Motor neuron (in vitro differentiated cells): ENCODE measurements at places on chromosomes 5 and 9. TPM values are rescaled to one million over a fixed set of nuclear protein-coding genes. Genes with fewer than 3 reads are reported as not detected.

DNA sequence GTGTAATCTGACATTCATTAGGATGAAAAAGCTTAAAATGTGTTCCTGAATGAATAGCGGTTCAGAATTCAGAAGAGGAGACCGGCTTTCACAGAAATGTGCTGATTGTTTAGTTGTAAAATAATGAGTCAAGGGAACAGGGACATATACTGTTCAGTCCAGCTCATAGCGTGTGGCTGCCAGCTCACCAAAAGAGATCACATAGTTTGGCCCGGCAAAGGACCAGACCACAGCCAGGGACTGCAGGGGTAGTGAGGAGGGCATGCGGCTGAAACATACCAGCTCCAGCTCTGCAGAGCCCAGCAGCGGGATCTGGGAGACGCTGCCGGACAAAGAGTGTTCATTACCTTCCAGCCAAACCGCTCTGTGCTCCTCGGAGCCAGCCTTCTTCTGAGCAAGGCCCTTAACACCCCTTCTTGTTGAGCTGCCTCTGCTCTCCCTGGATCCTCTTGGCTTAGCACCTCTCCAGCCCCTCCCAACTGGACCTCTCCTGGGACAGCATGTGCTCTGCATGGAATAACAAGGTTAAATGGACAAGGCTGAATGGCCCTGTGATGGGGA is 116.8 kb upstream of the CNTLN start:
- ATAC-seq = peak; percentile 85

DNA sequence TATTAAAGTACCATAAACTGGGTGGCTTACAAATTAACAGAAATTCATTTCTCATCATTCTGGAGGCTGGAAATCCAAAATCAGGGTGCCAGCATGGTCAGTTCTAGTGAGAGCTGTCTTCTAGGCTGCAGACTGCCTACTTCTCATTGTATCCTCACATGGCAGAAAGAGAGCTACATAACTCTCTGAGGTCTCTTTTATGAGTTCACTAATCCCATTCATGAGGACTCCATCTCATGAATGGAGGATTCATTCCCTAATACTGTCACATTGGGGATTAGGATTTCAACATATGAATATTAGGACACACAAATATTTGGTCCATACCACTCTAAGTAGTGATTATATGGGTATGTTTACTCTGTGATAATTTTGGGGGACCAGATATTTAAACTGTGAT is 84.0 kb downstream of the ERP44 start:
- no peak for ATAC-seq

GRCh38 chr9:78893774-78894401 is 597.0 kb downstream of the PSAT1 start:
- no peak for ATAC-seq

- ATAC-seq = no peak
Measured at GRCh38 chr5:166594567-166594966, 1696.9 kb upstream of the WWC1 start.

DNA sequence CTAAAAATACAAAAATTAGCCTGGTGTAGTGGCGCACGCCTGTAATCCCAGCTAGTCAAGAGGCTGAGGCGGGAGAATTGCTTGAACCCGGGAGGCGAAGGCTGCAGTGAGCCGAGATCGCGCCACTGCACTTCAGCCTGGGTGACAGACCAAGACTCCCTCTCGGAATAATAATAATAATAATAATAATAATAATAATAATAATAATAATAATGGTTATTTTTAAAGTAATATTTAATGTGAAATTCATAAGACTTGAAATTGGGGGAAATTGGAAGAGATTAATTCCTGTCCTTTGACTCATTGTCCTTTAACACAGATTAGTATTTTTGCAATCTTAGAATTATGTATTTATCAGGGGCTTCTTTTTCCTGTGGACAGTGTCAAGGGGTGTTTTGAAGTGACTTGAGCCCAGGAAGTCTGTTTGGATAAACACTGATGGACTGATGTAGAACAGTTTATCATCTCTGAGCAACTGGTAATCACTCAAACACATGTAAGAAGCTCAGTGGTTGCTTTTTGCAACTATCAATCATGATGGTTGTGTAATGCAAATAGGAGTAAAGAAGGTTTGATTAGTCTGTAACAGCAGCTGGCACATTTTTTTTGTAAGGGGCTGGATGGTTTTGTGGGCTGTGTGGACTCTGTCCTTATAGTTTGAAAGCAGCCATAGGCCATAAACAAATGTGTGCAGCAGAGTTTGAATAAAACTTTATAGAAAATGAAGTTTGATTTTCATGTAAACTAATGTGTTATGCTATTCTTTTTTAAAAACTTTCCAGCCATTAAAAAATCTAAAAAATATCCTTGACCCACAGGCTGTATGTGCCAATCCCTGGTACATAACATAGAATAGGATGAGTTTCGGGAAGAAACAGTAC is 93.5 kb downstream of the F2RL2 start:
- ATAC-seq = no peak

GRCh38 chr9:131423171-131423581 is 29.3 kb downstream of the PRRC2B start:
- peak; percentile 87 for ATAC-seq

DNA sequence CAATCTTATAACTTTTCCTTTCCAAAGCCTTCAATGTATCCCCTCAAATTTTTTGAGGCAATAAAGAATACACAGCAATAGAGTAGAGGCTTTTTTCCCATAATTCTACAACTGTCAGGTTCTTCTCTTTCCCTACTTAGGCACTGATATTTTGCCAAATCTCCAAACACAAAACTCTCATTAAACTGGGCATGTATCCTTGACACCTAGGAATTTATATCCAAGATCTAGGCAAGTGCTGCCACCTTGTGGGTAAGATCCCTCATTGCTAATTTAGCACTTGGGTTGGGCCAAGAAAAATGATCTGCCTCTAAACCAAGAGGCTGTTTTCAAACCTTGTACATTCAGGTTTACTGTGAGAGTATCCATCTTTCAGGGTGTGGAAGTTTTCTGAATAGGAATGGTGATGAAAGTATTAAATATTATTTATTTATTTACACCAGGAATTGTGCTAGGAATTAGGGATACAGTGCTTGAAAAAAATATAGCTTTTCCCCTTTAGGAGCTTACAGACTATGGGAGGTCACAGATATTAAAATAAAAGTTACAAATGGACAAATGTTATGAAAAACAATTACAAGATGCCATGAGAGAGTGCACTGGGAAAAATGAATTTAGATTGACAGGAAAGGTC is 17.6 kb downstream of the TSTD2 start:
- ATAC-seq = no peak

GRCh38 chr9:124782661-124783574 is 6.0 kb downstream of the OLFML2A start:
- ATAC-seq = no peak

DNA sequence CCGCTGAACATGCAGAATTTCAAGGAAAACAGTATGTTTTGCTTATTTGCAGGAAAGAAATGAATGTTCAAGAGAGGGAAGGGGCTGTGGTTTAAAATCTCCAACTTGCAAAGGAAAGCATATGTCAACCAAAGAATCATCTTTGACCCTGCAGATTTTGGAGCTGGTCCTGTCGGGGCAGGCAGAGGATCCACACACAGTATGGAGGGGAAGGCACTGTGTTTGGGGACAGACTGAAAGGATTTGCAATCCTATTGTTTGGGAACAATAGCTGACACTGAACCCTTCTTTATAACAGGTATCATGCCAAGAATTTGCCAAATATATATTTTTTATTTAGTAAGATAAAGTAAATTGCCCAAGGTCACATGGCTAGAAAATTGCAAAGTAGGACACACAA is 121.4 kb upstream of the ZNF618 start:
- ATAC-seq = no peak

DNA sequence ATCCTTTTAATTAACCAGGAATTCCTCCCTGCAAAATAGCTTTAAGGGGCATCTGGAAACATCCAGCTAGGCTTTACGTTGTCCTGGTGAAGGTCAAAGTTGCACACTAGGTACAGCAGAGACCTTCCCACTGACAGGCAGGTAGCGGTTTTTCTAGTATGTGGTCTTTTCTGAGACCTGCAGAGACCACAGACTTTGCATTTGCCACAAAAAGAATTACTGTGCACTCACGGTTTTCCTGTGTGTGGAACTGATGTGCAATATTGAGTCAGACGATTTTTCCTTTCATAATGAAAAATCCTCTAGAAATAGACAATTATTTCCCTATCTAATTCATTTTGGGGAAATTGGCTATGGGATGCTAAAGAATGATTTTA is 417.0 kb upstream of the ADAMTSL1 start:
- no peak for ATAC-seq

DNA sequence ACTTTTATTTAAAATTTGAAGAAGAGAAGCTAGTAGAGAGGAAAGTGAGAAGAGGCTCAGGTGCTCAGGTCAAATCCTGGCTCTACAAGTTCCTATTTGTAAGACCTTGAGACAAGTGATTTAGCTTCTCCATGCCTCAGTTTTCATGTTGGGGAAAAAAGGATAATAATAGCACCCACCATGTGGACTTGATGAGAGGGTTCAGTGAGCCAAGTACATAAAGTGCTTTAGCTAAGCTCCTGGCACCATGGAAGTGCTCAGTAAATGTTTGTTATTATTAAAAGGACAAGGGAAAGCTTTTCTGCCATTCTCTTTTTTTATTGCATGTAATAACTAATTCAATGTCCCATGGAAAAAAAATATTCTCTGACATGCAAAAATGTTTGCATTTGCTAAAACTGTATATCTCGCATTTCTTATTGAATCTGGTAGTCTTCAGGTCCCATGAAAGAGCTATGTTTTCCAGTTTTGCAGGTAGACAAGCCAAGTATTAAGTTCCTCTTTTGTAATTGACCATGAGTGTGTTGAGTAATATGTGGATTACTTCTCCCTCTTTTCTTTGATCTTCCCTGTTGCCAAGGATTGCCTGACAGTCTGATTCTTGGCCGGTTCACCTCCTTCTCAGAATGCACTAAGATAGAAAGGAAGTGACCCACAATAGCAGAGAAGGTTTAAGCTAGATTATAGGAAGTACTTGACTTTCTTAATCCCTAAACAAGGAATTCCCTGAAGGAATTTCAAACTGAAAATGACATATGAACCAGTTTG is 45.6 kb upstream of the TRIM32 start:
- no peak for ATAC-seq

DNA sequence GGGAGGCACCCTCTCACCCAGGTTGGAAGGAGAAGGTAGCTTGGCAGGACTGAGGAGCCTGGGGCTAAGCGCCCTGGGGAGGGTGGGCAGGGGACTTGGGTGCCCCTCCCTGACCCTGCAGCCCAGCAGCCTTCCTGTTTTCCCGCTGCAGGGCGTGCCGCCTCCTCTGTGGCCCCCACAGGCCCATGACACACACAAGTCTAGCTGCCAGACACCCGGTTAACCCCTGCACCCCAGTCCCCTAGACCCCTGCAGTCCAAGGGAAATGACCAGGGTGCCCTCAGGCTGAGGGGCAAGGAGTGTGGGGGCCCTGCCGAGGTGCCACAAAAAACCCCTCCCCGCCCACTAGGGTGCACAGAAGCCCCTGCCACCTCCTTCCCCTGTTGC is 33.0 kb downstream of the GOLGA2 start:
- no peak for ATAC-seq

DNA sequence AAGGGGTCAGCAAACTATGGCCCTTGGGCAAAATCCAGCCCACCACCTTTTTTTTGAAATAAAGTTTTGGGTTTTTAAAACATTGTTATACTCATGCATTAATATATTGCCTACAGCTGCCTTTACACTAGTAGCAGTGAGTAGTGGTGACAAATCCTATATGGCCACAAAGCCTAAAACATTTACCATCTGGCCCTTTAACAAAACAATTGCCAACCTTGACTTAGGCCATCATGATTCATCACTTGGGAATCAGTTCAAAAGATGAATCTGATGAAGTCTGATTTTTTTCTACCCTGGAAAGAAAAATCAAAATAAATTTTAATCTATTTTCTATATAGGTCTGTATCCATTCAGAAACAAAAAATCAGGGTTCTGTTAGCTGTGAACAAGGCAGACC is 484.9 kb downstream of the BNC2 start:
- no peak for ATAC-seq

DNA sequence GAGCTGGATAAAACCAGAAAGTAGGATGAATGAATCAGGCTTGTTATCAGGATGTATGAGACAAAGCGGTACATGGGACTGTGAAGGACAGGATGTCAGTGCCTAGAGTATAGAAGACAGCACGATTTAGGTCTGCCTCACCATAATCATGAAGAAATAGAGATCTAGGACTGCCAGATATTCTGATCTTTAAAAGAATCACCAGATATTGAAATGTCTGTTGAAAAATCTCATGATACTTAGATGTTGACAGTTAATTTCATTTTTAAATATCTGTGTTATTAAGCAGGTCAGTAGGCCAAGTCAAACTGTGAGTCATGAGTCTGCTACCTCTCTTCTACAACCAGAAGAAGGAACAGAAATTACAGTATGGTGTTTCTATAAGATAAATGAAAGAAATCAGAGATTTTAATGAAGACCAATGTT is 65.0 kb downstream of the ST8SIA4 start:
- no peak for ATAC-seq

DNA sequence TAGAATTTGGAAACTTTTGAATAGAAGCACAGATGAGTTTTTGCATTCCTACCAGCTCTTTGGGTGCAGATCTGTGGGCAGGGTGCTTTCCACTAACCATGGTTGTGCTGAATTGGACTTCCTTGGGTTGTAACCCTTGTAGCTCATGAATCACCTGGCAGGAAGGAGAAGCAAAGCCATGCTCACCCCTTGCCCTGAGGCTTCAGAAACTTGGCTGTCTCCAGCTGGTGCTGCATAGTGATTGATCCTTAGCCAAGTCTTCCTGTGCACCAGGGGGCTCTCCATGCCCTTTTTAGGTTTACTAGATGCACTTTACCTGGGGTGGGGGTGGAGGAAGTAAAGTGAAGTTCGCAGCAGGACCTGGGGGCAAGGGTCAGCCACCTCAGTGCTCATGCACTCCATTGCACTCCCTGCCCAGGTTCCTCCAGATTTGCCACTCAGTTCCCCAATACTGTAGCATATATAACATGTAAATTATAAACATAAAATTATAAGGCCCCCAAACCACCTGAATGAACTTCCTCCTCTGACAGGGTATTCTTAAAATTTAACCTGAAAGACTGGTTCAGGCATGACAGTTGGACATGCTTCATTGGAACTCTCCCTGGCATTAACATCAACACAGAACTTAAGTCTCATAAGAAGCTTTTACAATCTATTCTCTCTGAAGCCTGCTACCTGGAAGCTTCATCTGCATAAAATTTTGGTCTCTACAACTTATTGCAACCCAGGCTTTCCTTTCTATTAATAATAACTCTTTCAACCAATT is 25.8 kb upstream of the IFNA14 start:
- ATAC-seq = no peak

GRCh38 chr5:125372694-125373631 is 626.5 kb upstream of the ZNF608 start:
- peak; percentile 97 for ATAC-seq

Gene PCSK5
- 6.4 and 6.7 TPM in 2 replicates for total RNA-seq

Gene DRD1
- 2.2 and 2.6 TPM in 2 replicates for total RNA-seq

Gene SLC25A48
- total RNA-seq = 0.88 and 1.1 TPM in 2 replicates

Gene PCDHB13
- total RNA-seq = 0.25 and 0.27 TPM in 2 replicates

Gene SNX24
- total RNA-seq = 32.2 and 37.0 TPM in 2 replicates

Gene CCDC171
- 7.0 and 7.7 TPM in 2 replicates for total RNA-seq

Gene OLFM1
- 36.5 and 38.0 TPM in 2 replicates for total RNA-seq

Gene MAMDC4
- 1.5 and 1.9 TPM in 2 replicates for total RNA-seq

Gene CLIC3
- 4.7 and 8.3 TPM in 2 replicates for total RNA-seq

Gene DMRT3
- total RNA-seq = 0.14 and 0.25 TPM in 2 replicates

Gene FAM120AOS
- total RNA-seq = 22.1 and 23.5 TPM in 2 replicates

Gene SPATA31E1
- under 0.01 and 0.19 TPM in 2 replicates for total RNA-seq

Gene FAM153A
- total RNA-seq = 0.69 TPM in 1 of 2 replicates, not detected in the other
